ENCODE measurements at places on chromosomes 1 and 21.

DNA sequence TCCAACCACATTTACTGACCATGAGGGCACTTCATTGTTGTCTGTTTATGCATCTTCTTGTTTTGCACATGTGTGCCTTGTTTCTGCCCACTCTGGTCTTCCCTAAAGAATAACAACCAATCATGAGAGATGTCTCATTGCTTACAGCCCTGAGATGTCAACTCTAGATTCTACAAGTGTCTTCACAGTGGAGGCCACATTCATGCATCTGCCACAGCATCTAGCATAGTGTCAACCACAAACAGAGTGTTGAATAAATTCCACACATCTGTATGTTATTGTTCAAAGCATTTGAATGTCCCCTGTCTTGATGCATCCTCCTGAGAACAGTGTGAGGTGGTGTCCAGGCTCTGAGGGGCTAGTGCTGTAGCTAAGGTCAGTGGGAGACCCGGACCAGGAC lies 43.1 kb downstream of the KCNC4 start:
- no peak for DNase-seq

- DNase-seq, result no peak
Observed at GRCh38 chr1:26220199-26220912, 13.6 kb upstream of the CEP85 start.

DNA sequence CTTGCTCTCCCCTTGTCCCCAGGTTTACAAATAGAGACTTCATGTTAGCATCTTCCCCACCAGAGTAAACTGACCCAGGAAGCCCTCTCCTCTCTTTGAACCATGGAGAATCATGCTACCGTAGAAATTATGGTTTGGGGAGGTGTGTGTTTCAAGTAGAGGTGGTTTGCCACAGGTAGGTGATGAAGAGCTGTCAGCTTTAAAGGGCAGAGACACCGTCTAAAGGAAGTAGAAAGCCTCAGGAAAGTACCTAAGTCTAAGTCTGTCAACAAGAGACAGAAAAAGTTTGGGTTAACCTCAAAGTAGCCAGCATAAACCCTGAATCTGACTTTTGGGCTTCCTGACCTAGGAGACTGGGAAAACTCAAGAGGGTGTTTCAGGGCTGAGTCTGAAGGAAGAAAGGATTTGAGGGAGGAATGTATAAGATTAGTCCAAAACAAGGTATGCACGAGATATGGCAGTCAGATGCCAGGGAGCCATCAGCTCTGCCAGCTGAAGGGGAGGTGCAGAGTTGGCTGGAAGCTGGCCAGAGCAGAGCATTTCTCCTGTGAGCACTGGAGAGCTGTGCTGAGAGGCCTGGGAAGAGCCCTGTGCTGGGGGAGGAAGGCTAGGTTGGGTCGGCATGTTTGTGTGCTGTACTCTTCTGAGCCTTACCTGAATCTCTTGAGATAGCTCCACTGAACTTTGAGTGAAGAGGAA lies 14.3 kb downstream of the ADAMTSL4 start:
- peak; percentile 40 for DNase-seq

- DNase-seq, result no peak
Observed at GRCh38 chr1:212727386-212728181, 27.9 kb upstream of the BATF3 start.

DNA sequence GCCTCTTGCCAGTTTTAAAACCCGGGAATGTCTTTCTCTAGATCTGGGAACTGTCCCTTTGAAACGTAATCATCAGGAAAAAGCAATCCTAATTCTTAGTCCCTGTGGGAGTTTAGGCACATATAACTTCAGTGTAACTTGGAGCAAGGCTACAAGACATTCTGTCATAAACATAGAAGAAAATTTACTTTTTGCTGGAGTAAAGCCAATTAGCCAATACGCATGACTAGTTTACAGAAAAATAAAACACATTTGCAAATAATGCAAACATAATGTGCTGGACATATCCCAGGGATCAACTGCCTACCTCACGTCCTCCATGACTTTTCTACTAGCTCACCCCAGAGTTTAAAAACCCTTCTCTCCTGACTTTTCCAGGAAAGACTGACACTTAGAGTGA lies 970.6 kb downstream of the MRPL39 start:
- DNase-seq, result no peak

- DNase-seq, result no peak
Observed at GRCh38 chr1:22835636-22836319, 125.1 kb downstream of the EPHB2 start.

DNA sequence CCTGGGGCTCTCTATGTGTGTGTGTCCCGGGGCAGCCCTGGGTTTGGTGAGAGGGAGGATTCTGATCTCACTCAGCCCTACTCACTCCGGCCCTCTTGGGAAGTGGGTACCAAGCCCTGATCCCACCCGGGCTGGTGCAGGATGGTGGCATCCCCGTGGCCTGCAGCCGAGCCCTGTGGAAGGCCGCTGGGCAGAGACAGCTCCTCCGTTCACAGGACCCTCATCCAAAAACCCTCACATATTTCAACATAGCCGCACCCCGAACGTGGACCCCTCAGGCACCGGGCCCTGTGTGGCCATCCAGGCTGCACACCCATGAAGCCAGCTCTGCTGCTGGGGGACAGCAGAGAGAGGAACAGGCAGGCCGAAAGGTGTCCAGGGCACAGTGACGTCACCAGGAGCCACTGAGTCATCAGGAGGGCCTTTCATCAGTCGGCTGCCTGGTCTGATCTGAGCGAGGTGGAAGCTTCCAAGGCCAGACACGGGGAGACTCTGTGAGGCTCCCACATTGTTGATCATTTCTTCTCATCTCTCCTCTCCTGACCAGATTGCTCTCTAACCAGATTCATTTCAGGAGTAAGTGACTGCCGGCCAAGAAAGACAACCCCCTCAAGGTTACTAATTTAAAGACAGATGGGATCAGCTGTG lies 16.2 kb upstream of the GPR157 start:
- no peak for DNase-seq

- DNase-seq, result no peak
Observed at GRCh38 chr1:247857069-247857984, at the start of gene TRIM58. TSS of gene TRIM58 (plus strand) at chr1:247857187. CDS start at chr1:247857247, 60 bp downstream.

GRCh38 chr1:47727697-47728085 lies 269.5 kb downstream of the TRABD2B start:
- no peak for DNase-seq

DNA sequence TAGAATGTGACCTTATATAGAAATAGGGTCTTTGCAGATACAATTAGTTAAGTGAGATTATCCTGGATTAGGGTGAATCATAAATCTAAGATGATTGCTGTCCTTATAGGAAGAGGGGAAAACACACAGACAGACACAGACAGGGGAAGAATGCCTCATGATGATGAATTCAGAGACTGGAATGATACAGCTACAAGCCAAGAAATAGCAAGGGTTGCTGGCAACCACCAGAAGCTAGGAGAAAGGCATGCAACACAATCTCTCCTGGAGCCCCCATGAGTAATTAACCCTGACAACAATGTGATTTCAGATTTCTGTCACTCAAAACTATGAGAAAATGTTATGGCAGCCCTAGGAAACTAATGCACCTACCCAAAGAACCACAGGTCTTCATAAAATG lies 19.1 kb upstream of the PPIH start:
- no peak for DNase-seq

GRCh38 chr1:21702780-21703179 lies 33.6 kb upstream of the RAP1GAP start:
- DNase-seq, result no peak

- no peak for DNase-seq
Observed at GRCh38 chr1:13784971-13785370, 85.0 kb downstream of the PRDM2 start.
